HS-27A (cell line): ENCODE measurements at places on chromosomes 2 and 18.
A peak's percentile ranks its signal among the peaks of the same experiment; 100 is the strongest.

DNA sequence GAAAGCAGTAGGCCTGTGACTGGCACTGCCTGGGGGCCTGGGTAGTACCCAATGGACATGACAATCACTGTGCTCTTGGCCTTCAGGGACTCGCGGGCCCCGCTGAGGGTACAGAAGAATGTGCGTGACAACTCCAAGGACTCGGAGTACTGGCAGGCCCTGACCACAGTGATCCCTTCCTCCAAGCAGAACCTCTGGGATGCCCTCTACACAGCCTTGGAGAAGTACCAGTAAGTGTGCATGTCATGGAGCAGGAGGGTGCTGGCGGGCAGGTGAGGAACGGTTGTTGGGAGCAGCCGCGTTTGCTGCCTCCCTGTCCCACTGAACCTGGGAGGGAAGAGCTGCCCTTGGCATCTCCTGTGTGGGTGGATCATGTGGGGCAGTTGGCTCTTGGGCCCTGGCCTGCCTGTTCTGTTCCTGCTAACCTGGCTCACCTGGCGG, 23.3 kb downstream of the OTOF start:
- DNase-seq = no peak

GRCh38 chr2:205495819-205496218, 186.5 kb upstream of the NRP2 start:
- no peak for DNase-seq

- DNase-seq = no peak
Measured at GRCh38 chr18:46054956-46055837, 16.9 kb downstream of the PSTPIP2 start.

- DNase-seq = peak; percentile 31
Measured at GRCh38 chr2:152062125-152063091, 36.4 kb downstream of the CACNB4 start.

GRCh38 chr18:57698571-57699276, 77.1 kb upstream of the NARS1 start:
- no peak for DNase-seq

- no peak for DNase-seq
Measured at GRCh38 chr2:7665880-7666279, 748.7 kb downstream of the RNF144A start.

GRCh38 chr2:190755772-190756415, 107.0 kb downstream of the NAB1 start:
- no peak for DNase-seq
